ENCODE measurements at places on chromosomes 7 and 10.

DNA sequence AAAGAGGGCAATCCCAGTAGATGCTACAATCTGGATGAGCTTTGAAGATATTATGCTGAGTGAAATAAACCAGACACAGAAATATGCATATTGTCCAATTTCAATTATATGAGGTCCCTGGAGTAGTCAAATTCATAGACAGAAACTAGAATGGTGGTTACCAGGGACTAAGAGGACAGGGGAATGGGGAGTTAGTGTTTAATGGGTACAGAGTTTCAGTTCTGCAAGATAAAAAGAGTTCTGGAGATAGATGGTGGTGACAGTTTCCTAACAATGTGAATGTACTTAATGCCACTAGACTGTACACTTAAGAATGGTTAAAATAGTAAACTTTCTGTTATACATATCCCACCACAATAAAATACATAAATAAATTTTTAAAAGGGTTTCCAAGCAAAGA, 236.6 kb downstream of the ELMO1 start:
- no peak for DNase-seq

DNA sequence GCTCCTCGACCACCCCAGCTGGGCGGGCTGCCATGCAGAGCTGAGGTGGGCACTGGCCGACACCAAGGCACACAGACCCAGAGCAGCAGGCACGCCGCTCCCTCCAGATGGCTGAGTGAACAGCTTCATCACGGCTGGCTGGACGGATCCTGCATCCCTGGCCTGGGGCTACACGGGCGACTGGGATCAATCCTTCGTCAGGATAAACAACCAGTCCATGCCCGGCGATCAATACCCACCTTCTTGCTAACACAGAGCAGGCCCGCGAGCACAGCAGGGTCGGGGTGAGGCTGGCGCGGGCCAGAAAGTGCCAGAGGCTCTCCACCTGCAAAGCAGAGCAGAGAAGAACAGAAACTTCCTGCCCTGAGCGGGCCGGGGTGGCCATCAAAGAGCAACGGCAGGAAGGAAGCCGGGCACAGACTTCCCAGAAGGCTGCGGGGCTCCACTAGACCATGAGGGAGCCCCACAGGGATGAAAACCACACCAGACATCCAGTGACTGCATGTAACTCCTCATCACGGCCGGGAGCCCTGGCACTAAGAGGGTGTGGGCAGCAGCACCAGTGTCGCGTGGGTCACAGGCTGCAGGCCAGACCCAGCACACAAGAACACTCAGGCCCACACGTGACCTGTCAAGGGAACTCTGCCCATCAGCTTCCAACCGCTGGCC, 166.4 kb downstream of the MAD1L1 start:
- DNase-seq, result no peak

DNA sequence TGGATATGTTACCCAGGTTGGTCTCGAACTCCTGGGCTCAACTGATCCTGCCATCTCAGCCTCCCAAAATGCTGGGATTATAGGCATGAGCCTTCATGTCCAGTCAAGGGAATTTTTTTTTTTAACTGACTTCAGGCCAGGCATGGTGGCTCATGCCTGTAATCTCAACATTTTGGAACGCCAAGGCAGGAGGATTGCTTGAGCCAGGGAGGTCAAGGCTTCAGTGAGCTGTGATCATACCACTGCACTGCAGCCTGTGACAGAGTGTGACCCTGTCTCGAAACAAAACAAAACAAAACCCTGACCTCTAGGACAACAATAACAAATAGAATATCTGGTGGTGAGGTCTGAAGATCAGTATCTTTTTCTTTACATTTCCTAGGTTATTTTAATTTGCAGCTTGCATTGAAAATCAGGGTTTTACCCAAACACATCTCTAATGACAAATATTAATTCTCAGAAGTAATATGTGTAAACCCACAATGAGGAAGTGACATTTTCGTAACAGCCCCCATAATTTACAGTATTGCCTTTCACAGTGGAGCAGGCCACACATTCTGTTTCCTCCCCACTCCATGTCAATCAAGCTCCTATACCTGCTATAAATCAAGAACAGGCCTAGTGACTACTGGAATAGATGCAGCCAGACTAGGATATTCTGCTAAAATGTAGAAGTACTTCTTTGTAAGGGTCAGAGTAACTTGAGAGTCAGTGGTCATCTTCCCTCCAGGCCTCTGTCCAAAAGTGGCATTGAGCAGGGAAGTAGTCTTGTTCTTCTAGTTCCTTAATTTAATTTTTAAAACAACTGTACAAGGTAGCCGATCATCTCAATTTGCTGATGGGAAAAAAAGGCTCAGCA, 43.3 kb upstream of the ECHDC3 start:
- no peak for DNase-seq

GRCh38 chr7:21355406-21355874, 72.4 kb upstream of the SP4 start:
- DNase-seq, result no peak

GRCh38 chr10:43360086-43360485, 11.3 kb upstream of the FXYD4 start:
- DNase-seq, result no peak

- no peak for DNase-seq
Measured at GRCh38 chr7:150942001-150942590, 36.0 kb downstream of the KCNH2 start.
